Activated T-helper 2 cell treated with anti-CD3 and anti-CD28 coated beads, Interferon-gamma antibody, Interleukin-2, Interleukin-4, amounts not matched to agents 10 μg/mL and 5 μg/mL and 100 μg/mL, durations not matched to agents 14 hours and 24 hours and 36 hours (primary cell): ENCODE measurements at places on chromosomes 11 and 22.

DNA sequence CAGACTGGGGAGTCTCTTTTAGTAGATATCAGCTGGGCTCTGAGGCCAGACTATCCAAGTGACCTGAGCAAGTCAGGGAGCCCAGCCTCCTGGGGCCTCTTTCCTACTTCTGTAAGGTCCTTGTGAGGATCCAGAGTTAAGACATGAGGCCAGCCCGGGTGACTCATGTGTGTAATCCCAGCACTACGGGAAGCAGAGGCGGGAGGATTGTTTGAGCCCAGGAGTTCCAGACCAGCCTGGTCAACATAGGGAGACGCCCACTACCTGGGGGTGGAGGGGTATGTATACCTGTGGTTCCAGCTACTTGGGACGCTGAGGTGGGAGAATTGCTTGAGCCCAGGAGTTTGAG lies 36.9 kb upstream of the POLA2 start:
- no peak for DNase-seq

DNA sequence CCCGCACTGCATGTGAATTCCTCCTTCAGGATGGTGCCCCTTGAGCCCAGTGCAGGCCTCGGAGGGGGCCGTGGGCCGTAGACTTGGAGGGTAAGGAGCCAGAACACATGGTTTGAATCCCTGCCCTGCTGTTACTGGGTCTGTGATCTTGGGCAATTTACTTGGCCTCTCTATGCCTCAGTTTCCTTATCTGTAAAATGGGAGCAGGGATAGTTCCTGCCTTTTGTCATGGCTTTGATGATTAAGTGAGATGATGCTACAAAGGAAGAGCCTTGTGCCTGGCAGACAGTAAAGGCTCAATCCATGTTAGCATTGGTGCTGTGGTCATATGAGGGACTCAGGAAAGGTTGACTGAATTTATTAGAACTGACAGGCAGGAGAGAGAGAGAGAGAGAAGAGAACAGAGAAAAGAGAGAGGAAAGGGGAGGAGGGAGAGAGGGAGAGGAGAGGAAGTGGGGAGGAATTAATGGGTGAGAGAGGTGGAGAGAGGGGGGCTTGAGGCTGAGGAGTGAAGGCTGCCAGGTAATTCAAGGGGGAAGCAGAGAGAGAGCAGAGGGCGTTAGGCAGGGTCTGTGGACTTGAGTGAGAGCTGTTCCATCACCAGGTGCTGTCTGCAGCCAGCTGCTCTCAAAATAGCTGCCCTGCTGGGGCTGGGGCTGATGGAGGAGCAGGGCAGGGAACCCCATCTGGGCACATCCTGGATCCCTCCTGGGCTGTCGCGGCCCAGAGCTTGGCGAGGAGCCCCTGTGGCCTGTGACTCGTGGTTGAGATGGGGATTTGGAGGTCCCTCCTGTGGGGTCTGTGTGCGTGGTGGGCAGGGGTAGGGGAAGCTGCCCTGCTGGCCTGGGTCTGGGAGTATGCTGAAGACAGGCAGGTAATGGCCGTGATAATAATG lies 44.1 kb downstream of the MCM5 start:
- no peak for DNase-seq

DNA sequence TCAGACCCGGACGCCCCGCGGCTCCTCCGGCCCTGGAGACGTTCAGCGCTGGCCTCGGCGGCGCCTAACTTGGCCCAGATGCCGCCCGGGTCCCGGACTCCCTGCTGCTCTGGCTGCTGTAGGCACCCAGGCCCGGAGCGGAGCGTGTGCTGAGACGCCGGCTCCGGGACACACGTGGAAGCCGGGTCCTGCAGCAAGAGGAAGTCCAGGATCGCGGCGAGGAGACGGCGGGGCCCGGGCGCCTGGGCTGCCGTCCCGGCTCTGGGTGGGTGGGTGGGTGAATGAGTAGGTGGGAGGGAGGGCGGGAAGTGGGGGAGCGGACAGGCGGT lies 223 bp downstream of the WT1 start:
- no peak for DNase-seq

GRCh38 chr22:24134090-24134846 lies 47.0 kb upstream of the SUSD2 start:
- no peak for DNase-seq

DNA sequence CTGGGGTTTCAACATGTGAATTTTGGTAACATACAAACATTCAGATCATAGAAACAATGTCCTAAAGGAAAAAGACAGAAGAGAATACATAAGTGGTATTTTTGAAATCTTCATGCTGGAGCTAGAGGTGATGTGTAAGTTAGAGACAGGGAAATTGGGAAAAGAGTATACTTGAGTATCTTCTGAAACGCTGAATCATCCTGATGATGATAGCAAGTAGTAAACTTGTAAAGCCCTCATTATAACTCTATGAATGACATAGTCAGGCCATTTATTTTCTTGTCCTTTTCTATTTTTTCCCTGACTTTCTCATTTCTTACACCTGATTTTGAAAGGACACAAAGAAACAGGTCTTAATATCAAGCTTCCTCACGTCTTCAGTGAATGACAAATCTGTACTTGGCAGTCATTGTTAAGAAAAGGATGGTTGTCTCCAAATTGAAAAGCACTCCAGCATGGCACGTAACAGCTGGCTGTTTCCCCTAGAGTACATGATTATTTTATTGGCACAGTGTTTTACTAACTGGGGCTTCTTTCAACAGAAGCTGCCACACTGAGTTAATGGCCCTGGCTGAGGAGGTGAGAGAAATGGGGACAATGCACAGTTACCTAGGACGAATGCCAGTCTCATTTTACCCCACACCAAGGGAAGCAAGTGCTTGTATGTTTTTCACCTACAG lies 140.7 kb upstream of the CTSC start:
- no peak for DNase-seq

GRCh38 chr11:8325591-8326304 lies 62.1 kb upstream of the LMO1 start:
- DNase-seq, result no peak

GRCh38 chr11:27216270-27217149 lies 146.5 kb downstream of the CCDC34 start:
- DNase-seq, result no peak

GRCh38 chr11:3707176-3707575 lies 36.0 kb upstream of the CHRNA10 start:
- DNase-seq, result no peak
